ENCODE measurements at places on chromosomes 3 and 15.

DNA sequence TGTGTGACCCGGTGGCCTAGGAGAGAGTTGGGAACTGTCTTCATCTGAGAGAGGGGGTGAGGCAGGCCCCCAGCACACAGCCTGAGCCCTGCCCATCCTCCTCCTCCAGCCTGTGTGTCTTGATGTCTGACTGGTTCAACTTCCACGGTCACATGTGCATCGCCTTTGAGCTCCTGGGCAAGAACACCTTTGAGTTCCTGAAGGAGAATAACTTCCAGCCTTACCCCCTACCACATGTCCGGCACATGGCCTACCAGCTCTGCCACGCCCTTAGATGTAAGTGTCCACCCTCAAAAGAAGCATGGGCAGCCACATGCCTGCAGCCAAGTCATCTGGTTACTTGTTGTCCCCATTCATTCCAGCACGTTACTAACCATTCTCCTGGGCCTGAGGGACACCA, 10.1 kb downstream of the CLK3 start:
- DNase-seq: no peak

DNA sequence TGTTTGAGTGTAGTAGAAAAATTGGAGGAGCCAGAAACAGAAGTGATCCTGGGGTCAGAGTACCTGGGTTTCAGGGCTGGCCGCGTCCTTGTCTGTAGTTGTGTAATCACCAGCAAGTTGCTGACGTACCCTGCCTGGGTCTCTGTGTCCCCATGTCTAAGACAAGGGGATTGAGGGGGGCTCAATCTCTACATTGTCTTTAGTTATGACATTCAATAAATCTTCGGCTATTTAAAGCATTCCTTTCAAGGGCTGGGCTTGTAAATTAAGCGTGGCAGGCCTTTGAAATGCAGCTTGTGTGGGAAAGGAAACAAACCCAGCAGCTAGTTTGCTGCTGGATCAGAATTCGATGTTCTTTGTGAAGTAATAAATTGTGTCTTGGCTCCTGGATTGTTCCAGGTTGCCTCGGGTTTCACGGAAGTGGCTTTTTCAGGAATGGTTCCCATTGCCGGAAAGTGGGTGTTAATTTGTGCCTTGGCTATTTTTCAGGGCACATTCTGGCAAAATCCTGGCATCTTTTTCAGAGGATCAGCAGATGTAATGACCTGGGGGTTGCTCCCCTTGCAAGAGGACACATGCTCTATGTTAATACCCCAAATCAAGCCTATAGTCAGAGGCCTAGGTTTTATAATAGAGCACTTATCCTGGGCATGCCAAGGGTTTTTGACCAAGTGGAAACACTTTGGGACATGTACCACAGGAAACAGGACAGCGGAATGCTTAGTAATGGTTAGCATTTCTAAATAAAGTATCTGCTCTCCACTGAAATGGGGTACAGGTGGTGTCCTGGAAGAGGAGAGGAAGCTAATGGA, 294.8 kb upstream of the NR2E3 start:
- DNase-seq: no peak

- no peak for DNase-seq
Observed at GRCh38 chr3:186432189-186432588, 70.2 kb upstream of the DGKG start.

- no peak for DNase-seq
Observed at GRCh38 chr3:9028134-9028533, 64.9 kb upstream of the RAD18 start.

DNA sequence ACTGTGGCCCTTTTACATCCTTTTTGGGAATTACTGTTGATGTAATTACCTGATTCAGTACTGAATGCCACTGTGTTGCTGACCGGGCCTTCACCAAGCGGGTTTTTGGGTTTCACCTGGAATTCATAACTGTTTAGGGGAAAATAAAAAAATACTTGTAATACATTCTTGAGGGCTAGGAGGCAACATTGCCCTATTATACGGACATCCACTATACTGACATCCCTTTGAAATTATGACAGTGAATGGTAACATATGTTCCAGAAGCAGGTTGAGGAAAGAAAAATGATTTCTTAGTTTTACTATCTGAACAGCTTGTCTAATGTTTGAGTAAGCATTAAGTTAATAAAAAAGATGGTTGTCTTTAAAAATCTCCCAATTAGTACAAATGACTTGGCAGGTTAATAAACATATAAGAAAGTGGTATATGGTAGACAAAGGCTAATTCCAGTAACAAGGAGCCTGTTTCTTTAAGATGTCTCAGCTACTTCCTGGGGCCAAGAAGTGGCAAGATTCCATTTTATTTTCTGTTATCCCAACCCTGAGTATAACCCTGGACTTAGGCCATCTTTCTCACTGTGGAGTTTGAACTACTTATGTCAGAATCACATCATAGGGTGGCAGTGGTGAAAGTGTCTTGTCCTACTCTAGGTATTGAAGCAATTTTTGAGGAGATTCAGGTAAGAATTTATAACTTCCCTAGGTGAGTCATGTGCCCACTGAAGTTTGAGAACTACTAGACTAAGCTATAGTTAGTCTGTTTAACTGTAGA, 45.5 kb downstream of the TFG start:
- no peak for DNase-seq

DNA sequence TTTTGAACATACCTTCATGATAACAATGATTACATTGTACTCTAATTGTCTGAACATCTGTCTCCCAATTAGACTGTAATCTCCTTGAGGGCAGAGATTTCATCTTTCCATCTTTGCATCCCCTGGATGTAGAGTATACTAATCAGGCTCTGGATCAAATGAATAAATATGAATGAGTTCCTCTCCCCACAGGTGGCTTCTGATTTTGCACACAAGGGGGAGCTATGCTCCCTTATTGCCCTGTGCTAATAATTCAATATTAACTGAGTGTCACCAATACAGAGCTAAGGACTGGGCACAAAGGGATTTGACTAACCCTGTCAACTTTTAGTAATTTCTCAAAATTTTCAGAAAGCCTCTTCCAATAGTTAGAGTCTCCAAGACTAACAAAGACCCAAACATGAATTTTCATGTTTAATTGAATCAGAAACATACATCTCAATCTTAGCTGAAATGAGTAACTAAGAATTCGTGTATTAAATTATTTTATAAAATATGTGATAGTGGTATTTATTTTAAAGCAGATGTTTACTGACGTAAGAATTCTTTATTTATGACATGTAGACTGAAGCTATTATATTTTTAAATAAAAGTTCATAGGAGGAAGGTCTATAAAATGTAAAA, 3.0 kb downstream of the DUOXA1 start:
- DNase-seq: peak; percentile 15

- DNase-seq: no peak
Observed at GRCh38 chr3:76889911-76890310, 150.0 kb upstream of the ROBO2 start.

- no peak for DNase-seq
Observed at GRCh38 chr3:102480139-102480538, 45.3 kb downstream of the ZPLD1 start.

- no peak for DNase-seq
Observed at GRCh38 chr15:95265419-95265997, 1034.1 kb downstream of the MCTP2 start.

- no peak for DNase-seq
Observed at GRCh38 chr3:10352146-10352911, 31.4 kb upstream of the SEC13 start.

- DNase-seq: no peak
Observed at GRCh38 chr3:42736531-42736930, 33.9 kb upstream of the HHATL start.

DNA sequence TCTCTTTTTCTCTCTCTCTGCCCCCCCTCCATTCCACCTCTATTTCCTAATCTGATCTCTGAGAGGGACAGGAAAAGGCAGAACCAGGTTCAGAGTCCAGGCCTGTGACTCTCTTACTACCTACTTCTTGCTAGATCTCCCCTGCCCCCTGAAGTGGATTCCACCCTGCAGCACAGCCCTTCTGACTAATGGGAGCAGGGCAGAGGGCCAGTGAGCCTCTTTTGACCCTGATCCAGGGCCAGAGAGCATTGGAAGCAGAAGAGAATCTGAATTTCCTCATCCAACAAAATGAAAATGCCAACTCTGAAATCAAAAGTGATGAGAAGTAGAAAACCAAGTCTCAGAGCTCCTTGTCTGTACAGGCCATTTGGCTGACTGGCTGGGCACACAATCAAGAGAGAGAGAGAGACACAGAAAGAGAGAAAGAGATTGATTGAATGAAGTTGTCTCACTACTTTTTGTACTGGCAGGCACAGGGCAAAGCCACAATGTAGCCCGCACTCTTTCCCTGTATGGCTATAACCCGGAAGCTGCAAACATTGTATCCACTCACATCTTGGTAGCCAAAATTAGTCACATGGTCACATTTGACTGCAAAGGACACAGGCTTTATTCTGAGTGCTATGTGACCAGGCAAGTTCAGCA, 31.6 kb upstream of the GLCE start:
- DNase-seq: no peak

DNA sequence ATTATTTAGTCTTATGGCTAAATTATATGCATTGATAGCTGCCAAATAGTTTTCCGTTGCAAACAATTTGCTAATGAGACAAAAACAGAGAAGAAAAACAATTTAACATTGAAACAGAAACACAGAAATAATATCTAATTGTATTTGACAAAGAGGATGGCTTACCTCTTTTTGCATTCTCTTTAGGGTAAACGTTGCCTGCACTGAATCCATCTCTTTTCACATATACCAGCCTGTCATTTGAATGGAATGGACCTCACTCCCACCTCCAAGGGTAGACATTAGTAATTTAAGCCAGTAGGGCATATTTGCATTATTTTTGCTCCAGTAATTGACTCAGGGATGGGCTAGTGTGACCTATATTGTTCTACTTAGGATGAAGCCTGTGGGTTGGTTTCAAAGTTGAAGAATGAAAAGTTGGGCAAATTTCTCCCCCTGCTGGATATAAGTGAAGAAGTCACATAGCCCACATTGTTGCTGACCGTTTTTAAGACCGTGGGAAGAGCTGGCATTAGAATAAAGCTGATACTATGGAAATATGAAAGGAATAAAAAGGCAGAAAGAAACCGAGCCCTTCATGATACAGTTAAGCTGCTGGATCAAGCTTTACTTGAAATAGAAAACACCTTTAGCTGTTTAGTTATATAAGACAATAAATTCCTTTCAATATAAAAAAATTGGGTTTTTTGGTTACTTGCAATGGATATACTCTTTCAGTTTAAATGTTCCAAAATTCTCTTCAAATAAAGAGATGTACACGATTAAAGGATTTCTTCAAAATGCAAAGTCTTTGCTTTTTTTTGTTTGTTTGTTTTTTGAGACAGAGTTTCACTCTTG, 26.9 kb downstream of the PIERCE2 start:
- no peak for DNase-seq

DNA sequence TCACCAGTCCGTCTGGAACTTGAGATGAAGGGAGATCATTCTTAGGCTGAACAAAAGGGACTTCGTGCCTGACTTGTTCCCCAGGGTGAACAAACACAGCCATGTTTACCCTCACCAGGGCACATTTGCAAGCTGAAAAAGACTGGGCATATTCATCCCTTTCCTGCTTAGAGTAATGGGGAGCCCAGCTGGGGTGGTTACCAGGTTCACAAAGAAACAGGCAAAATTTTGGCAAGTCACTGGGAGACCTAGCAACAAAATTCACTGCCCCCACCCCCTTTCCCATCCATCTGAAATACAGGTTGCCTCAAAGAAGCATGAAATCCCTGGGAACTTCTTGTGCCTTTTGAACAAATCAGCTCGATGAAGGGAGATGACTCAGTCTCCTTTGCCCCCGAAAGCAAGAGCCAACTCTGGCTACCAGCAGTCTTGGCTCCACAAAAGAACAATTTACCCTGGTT, 775.0 kb downstream of the SQOR start:
- DNase-seq: no peak

DNA sequence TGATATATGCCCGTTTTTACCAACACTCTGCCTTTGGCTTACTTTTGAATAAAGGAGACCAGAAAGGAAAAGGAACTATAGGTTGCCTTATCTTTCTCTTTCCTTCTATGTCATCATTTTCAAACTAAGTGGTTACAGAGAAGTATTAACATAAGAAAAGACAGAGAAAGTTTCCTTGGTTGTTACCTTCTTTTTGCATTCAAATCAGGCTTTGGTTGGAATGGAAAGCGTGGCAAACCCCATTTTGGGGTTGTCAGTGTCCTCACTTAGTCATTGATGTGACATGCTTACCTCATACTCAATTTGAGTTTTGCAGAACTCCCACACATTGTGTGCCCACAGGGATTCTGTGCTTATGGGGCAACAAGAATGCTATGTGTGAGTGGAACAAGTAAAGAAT, 3.7 kb upstream of the THRB start:
- no peak for DNase-seq

DNA sequence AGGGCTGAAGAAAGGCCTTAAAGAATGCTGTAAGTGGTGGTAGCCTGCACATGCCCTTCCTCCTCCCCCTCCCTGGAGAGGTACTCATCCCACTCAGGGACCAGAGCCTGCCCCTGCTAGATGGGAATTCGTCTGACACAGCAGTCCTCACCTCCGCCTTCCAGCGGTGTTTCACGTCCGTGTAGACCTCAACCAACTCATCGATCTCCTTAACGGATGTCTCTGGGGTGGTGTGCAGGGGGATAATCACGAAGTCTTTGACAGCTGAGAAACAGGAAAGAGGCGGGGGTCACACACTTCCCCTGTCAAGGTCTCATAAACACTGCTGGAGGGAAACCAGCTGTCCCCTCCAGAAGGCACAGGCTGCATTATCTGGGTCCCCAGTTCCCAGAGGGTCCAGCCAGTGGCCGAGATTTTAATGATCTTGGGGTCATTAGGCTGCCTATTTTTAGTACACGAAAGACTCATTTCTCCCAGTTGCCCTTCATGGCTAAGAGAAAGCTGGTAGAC, 9.9 kb downstream of the DNASE1L3 start:
- DNase-seq: no peak

GRCh38 chr3:38653685-38654537, 4.4 kb upstream of the SCN5A start:
- no peak for DNase-seq

- no peak for DNase-seq
Observed at GRCh38 chr3:36258421-36258820, 121.9 kb upstream of the STAC start.

- no peak for DNase-seq
Observed at GRCh38 chr15:83210619-83211018, 3.0 kb upstream of the HDGFL3 start.

GRCh38 chr15:60070838-60071493, 66.9 kb downstream of the FOXB1 start:
- DNase-seq: no peak

- no peak for DNase-seq
Observed at GRCh38 chr3:58502872-58503271, 11.0 kb downstream of the KCTD6 start.

DNA sequence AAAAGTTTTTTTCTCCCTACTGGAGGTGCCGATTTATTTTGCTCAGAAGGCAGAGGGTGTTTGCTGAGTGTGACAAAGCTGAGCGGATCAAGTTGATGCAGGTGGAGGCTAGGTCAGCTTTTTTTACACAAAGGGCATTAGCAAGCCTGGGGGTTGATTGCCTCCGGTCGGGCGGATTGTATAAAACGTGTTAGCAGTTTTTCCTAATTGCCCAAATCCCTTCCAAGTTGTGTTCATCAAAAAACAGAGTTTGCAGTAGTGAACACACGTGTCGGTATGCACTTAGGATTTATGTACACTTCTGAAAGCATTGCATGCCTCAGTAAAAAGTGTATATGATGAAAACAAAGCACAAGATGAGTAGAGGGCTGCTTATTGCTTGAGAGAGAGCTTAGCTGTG, 2.6 kb downstream of the GPR160 start:
- DNase-seq: no peak
